ENCODE measurements at places on chromosomes 6 and 20.

DNA sequence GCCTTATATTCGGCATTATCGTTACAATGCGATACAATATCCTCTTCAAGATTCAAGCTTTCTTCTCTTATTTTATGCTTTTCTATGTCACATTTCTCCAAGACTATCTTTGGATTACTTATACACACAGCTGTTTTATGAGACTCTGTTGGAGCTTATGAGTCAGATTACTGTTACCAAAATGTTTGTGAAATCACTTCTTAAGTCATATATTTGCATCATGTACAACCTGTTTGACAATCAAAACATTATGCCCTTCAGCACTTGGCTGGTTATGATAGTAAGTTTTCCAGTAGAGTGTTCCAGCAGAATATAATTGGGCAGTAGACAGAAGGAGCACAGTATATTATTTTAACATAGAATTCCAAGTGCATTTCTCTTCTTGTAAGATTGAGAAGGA, 35.2 kb downstream of the BMP6 start:
- no peak for DNase-seq

DNA sequence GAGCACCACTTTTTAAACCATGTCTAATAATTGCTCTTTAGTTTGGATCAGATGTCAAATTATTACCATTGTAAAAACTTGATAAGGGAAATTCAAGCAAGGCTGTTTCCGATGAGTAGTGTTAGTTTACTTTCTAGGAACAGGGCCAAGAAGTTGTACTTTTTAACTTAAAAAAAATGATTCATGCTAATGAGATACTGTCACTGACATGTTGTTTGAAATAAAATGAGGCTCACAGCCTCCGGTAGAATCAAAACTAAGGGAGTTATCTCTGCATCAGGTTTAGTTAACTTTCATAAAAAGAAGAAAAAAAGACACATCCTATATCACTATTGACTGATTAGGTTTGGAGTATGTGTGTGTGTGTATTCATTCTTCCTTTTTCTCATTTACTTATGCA, 55.2 kb upstream of the SUPT3H start:
- DNase-seq: no peak

- no peak for DNase-seq
Measured at GRCh38 chr6:112781241-112781640, 434.1 kb downstream of the RFPL4B start.

- no peak for DNase-seq
Measured at GRCh38 chr6:149137594-149137993, 179.9 kb upstream of the TAB2 start.

DNA sequence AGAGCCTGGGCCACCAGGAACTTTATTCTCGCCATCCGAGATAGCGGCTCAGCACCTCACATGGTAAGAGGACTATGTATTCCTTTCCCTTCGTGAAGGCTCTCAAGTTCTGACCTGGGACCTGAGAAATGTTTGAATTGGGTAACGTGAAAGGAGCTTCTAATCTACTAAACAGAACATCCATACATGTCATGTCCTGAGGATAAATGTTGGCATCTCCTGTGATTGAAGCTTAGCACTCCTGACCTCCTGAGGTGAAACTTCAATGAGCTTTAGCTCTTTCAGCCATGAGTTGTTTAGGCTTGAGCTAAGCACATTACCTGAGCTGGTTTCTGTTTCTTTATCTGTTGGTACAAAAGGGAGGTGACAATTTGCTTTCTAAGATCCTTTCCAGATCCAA, 280.9 kb downstream of the PACRG start:
- DNase-seq: no peak

GRCh38 chr6:39599973-39600372, 125.2 kb downstream of the KIF6 start:
- DNase-seq: no peak

DNA sequence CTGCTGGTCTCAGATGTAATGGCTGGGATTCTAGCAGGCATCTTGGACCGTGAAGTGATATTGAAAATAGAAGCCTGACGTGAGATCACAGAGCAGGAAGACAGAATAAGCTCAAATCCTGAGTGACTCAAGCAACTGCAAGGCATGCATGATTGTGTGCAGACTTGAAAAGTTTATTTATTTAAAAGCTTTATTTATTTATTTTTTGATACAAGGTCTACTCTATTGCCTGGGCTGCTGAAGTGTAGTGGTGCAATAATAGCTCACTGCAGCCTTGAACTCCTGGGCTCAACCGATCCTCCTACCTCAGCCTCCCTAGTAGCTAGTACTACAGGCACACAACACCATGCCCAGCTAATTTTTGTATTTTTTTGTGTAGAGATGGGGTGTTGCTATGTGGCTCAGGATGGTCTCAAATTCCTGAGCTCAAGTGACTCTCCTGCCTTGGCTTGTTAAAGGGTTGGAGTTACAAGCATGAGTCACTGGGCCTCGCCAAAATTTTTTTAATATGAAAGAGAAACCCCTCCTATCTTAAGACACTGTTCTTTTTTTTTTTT, 40.1 kb upstream of the RNF144B start:
- no peak for DNase-seq

- DNase-seq: no peak
Measured at GRCh38 chr20:5885866-5886265, 64.5 kb downstream of the TRMT6 start.

- DNase-seq: no peak
Measured at GRCh38 chr20:46021361-46022359, 7.4 kb upstream of the SLC12A5 start.
